Inflammatory macrophage treated with lipopolysaccharide for 4 hours (primary cell): ENCODE measurements at places on chromosomes 5 and 9.

GRCh38 chr9:21053851-21054250 is 22.4 kb upstream of the HACD4 start:
- no peak for DNase-seq

DNA sequence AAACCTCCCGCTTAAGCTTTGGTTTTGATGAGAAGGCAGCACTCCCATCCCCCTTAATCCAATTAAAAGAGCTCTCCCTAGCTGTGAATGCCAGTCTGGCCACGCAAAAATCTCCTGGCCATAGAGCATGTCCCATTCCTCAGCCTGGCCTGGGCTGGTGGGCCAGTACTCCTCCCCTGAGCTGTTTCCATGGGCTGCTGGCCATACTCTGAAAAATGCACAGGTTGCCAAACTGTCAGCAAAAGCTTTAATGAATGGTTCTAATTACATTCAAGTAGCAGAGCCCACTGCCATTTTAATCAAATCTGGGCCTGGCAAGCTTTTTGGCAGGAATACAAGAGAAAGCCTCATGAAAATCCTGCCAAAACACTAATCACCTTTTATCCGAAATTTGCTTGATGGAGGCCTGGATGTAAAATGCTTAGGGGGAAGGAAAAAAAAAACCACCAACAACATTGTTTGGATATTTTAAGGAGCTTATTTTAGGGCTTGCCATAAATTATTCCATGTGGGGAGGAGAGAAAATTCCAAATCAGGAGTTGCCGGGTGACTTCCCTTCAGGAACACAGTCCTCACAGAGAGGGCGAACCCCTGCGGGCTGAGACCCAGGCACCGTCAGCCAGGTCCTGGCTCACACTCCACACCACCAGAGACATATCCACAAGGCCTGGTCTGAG is 243.3 kb downstream of the SEC61B start:
- no peak for DNase-seq

GRCh38 chr9:93525476-93525875 is 50.9 kb upstream of the PHF2 start:
- DNase-seq = no peak

GRCh38 chr5:161034451-161034850 is 182.4 kb upstream of the ATP10B start:
- no peak for DNase-seq

DNA sequence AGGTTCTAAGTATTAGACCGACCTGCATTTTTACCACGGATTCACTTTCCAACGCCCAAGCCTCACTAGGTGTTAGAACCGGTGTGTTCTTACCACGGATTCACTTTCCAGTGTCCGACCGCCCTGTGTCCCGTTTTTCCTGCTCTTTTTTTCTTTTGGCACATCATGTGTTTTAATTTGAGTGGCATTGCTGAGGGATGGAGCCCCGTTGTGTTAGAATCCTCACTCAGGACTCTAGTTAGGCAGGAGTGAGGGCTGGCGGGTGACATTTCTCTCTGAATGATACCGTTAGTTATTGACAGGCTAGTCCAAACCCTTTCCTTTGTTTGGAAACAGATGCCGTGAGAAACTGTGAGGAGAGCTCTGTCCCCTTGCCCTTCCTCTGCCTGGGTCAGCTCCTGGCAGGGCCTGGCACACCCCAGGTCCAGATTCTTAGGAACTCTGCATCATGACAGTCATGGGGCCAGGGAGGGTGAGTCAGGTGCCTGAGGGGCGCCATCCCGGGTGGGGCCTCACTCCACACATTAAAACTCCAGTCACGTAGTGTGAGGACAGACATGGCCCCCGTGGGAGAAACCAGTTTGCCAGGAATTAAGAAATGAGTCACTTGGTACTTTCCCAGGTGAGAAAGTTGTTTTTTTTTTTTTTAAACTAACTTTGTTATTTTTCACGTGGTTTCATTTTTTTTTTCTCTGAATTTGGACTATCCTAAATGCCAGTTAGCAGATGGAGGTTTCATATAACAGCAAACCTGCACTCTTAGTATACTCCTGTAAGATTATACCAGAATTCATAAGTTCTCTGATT is 15.8 kb downstream of the EXOC3 start:
- peak; percentile 6 for DNase-seq

- no peak for DNase-seq
Observed at GRCh38 chr9:94874316-94874715, 147.8 kb downstream of the AOPEP start.

- DNase-seq = no peak
Observed at GRCh38 chr9:28014212-28014611, 440.9 kb upstream of the C9orf72 start.

- DNase-seq = no peak
Observed at GRCh38 chr9:21470126-21470525, 12.0 kb downstream of the IFNE start.

DNA sequence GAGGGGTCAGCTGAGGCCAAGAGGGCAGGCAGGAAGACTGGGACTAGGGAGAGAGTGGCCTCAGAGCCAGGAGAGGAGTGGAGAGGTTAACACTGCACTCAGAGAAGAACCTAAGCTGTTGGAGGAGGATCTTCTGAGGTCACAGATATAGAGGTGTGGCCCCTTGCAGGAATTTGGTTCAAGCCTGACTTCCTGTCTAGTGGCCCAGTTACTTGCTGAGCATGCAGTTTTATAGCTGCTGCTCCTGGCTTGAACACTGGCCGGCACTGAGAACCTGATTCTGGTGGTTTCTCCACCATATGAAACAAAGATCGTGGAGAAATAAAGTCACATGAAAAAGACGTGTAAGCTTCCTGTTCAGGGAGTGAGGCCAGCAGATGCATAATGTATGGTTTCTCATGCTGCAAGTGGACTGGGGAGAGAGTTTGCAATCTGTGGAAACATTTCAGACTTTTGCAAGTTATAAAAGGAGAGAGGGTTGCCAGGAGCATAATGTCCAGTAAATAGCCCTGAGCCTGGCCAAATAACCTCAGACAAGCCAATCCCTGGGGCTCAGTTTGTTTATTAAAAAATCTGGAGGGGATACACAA is 82.6 kb downstream of the GALNT10 start:
- DNase-seq = peak; percentile 9

- no peak for DNase-seq
Observed at GRCh38 chr9:89500008-89500407, 2.1 kb upstream of the SEMA4D start.

- DNase-seq = no peak
Observed at GRCh38 chr5:29193972-29194371, 1999.5 kb upstream of the CDH6 start.

DNA sequence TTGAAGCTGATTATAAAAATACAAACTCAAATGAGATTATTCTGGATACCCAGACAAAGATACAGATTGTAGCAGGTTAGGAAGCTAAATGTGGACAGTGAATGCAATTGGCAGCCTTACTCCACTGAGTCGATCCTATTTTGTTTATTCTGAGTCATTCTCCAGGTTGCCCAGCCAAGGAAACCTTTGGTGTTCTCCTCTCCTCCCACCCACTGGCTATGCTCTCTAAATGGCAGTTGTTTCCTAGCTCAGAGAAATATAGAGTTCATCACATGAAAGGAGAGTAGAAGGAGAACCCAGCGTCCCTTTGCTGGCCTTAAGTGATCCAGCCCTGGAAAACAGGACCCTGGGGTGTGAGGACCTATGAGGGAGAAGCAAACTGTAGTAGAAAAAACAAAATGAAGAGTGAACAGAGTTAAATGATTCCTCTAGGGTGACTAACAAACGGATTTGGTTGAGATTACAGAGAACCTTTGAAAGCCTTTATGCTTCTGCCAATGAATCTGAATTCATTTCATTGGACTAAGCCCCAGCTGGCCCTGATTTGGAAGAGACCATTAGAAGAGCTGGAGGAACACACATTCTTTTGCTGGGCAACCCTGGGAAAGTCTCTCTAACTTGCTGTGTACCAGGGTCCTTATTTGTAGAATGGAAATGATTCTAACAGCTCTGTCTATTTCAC is 95.1 kb downstream of the BRINP1 start:
- no peak for DNase-seq

DNA sequence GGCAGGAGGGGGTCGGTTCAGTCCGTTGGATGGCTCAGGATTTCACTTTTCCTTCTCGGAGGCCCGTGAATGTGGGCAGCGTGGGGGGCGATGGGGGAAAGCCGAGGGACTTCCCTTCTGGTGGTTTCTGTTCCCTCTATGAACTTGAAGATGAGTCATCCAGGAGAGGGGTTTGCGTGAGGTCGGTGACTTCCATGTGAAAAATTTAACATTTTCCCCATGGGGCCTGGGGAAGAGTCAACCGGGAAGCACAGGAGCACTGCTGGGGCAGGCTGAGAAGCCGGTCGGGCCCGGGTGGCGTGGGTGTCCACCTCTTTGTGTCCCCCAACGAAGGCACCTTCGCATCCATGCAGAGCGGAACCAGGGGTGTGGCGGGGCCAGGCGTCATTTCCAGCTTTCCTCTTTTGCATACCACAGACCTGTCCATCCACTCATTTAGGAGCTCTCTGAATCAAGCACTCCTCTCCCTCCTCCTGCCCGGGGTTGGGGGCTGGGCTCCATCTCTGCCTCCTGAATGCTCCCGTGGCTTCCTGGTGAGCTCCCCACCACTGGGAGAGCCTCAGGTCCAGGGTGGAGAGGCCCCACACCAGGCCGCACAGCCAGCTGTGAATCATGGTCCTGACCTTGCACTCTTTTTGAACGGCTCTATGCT is 68.4 kb downstream of the ANKRD33B start:
- DNase-seq = peak; percentile 95

DNA sequence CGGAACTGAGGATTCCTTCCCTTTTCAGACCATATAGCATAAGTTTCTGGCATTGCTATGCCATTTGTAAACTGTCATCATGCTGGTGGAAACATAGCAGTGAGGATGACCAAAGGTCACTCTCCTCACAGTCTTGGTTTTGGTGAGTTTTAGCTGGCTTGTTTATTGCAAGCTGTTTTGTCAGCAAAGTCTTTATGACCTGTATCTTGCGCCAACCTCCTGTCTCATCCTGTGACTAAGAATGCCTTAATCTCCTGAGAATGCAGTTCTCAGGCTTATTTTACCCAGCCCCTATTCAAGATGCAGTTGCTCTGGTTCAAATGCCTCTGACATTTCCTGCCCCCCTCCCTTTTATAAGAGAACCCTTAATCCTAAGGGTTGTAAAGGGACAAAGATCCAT is 26.7 kb upstream of the GRIA1 start:
- no peak for DNase-seq

- peak; percentile 6 for DNase-seq
Observed at GRCh38 chr9:86324308-86324707, 29.9 kb downstream of the TUT7 start.

DNA sequence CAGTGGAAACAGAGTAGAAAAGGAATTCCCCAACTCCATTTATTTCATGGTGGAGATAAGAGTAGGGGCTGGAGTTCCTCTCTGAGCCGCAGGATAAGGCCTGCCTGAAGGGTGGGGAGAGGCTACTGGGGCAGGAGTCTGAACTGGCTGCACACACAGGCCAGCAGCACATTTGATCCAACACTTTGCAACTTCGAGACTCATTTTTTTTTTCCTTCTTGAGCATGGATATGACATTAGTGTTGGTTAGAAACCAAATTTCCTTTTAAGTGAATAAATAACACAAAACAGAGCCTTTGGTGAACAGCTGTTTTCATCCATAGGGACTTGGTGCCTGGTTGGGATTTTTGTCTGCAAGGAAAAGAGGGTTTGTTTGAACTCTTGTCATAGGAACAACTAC is 76.6 kb downstream of the RALGPS1 start:
- no peak for DNase-seq

DNA sequence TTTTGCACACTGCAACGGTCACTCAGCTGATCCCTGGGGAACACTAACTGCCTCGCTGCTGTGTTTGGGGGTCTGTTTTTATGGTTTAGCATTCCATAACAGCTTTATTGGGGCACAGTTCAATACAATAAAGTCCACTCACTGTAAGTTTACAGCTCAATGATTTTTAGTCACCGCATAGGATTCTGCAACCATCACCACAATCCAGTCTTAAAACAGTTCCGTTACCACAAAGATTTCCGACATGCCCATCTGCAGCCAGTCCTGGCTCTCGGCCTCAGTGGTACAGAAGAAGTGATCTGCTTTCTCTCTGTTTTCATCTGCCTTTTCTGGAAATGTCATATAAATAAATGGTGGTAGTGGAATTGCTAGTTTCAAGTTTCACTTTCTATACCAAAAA is 23.6 kb downstream of the OR2V2 start:
- DNase-seq = no peak

- DNase-seq = peak; percentile 83
Observed at GRCh38 chr9:124800306-124801259, 23.6 kb downstream of the OLFML2A start.

DNA sequence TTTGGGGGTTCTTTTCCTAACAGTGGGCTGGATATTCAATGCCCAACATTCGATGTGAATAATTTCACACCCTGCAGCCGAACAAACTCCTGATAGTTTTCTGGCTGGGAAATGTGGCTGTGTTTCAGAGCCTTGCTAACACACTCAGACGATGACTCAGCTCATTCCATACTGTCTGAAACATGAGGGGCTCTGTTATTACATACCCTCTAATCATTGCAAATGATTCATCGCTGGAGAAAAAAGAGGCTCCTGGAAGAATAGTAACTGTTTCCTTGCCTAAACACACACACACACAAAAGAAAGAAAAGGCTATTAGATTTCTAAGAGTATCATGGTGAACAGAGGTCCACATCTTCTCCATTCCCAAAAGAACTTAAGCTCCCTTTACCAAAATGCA is 75.8 kb downstream of the OXCT1 start:
- DNase-seq = no peak

DNA sequence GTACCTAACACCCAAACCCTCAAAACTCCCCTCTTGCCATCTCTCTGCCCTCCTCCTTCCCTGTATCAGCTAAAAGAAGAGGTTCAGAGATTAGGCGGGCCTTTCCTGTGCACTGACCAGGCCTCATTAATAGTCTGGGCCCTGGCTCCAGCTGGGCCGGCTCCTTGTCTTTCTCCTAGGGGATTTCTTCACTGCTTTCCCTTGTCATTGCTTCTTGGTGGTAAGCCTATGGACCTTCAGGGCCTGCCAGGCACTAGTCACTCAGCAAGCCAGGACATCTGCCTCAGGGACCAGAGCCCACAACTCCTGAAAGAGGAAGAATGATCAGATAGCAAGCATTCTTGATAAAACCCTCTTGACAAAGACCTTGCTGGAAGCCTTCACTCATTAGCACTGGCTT is 50.9 kb downstream of the MRRF start:
- DNase-seq = no peak

DNA sequence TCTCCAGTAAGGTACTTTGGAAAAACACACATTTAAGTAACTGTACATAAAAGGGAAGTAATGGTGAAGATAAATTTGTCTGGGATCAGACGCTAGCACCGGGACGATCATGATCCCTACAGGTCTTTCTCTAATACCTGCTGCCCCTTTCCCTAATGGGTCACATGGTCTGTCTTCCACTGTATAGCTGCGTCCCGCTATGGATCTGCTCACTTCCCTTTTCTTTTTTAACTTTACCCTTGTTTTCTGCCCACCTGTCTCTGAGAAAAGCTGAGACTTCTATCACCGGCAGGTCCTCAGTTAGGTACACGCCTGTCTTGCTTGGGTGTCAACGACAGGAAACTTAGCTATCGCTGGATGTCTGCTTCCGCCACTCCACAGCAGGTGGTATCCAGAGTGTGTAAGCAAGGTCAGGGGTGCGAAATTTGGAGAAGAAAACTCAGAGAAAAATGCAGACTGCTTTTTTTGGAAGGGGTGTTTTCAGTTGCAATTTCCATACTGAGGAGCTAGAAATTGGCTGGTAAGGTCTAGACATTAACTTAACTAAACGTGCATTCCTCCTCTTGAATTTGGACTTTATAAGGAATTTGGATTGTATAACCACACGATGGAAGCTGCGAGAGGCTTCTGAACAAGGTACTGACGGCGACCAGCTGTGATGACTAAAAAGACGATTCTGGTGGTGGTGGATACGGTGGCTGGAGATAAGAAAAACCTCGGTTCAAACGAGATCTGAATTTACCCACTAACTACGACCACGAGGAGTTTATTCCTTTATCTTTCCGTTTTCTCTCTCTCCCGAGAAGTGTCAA is 1.1 kb upstream of the ICE1 start:
- DNase-seq = no peak
